ENCODE measurements at places on chromosomes 3 and 15. TPM values are rescaled to one million over a fixed set of nuclear protein-coding genes. Genes with fewer than 3 reads are reported as not detected.

Gene MED12L
- 0.08 TPM for polyA plus RNA-seq

Gene LMAN1L
- not detected for polyA plus RNA-seq

Gene CCRL2
- polyA plus RNA-seq, result not detected

Gene SERPINI1
- polyA plus RNA-seq, result 2.4 TPM

Gene ASB14
- not detected for polyA plus RNA-seq

Gene TEX55
- polyA plus RNA-seq, result not detected

Gene PIGB
- polyA plus RNA-seq, result 11.6 TPM
